ENCODE measurements at places on chromosomes 2 and 18. TPM values are rescaled to one million over a fixed set of nuclear protein-coding genes. Genes with fewer than 3 reads are reported as not detected.

The CFAP221 gene
- not detected for total RNA-seq

DNA sequence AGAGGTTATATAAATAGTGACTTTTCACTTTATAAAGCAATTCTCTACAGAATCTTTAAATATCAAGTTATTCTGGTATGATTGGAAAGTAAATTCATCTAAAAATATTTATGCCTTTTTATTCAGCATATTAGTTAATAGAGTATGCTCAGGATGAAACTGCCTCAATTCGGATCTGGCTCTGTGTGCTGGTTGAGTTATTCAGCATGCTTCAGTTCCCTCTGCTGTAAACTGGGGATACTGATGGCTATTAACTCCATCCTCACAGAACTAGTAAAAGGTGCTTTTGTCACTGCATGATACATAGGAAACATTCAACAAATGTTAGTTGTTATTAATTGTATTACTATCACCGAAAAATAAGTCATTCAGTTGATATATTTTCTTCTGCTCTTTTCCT is 250.3 kb downstream of the NRXN1 start:
- DNase-seq = no peak

The CHST10 gene
- 36.6 TPM for total RNA-seq

- DNase-seq = no peak
These were observed 40.3 kb upstream of the MGAT4A start for GRCh38 chr2:98771264-98771663.

The ALPP gene
- not detected for total RNA-seq

GRCh38 chr2:76469066-76469465 is 758.4 kb upstream of the GCFC2 start:
- DNase-seq = no peak

DNA sequence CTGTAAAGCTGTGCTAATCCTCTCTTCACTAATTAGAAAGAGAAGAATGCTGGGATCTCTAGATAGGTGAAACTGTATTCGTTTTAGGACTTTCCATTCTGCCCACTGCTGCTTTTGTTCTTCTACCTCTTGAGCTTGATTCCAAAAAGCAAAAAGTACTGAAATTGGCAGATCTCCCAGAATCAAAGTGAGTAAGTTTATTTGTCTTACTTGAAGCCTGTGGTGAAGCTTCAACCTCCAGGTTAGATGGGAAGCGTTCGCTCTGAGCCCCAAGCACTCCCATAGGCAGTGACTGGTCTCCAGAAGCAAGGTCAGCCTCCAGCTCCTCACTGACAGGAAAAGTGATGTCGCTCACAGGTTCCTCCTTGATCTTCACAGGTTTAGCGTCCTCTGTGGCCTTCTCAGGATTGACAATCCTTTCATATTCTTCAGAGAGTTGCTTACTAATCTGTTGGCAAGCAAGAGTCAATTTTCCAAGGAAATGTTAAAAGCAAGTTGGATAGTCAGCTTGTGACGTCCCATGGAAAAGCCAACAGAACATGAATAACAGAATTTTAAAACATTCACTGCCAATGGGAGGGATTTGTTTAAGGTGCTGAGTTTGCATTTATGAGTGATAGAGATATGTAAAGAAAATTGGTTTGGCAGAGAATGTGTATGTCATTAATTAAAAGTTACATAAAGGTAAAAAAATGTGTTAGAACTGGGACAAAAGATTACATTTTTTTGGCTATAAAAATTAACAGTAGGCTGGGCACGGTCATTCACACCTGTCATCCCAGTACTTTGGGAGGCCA is 8.1 kb downstream of the SUPT7L start:
- no peak for DNase-seq

DNA sequence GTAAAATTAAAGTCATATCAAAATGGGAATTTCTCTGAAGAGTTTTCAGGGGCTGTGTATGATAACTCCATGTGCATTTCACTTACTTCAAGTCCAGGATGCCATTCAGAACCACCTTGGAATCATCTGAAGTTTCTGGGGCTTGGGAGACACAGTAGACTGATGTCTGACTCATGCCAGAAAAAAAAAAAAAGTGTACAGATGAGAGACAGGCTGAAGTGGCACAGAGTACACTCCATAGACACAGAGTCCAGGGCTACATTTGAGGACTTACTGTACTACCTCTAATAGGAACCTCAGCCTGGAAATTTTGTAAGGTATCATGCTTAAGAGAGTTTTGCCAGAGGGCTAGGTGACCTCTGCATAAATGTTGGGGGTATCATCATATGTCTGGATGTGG is 92.0 kb downstream of the SS18 start:
- no peak for DNase-seq

DNA sequence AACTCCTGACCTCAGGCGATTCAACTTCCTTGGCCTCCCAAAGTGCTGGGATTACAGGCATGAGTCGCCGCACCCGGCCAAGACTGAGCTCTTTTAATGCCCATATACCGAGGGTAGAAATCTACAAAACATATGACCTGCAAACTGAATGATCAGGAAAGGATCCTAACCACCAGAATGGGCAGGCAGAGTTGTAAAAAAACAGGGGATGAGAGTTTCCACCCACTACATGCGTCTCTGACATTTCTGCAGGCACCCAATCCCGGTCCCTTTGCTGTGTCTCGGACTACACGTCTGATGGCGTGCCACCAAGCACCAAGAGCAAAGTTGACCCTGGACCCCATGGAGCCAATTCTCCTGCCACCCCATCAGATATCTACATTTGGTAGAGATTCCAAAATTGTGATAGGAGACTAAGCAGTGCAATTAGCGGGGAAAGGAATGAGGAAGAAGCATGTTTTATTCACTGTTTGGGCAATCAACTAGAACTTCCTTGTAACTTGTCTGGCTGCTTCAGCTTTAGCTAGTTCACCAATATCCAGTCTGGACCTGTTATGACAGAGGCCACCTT is 74.1 kb downstream of the ATP8B1 start:
- DNase-seq = no peak
